ENCODE measurements at places on chromosomes 13 and 19. TPM values are rescaled to one million over a fixed set of nuclear protein-coding genes. Genes with fewer than 3 reads are reported as not detected.

DNA sequence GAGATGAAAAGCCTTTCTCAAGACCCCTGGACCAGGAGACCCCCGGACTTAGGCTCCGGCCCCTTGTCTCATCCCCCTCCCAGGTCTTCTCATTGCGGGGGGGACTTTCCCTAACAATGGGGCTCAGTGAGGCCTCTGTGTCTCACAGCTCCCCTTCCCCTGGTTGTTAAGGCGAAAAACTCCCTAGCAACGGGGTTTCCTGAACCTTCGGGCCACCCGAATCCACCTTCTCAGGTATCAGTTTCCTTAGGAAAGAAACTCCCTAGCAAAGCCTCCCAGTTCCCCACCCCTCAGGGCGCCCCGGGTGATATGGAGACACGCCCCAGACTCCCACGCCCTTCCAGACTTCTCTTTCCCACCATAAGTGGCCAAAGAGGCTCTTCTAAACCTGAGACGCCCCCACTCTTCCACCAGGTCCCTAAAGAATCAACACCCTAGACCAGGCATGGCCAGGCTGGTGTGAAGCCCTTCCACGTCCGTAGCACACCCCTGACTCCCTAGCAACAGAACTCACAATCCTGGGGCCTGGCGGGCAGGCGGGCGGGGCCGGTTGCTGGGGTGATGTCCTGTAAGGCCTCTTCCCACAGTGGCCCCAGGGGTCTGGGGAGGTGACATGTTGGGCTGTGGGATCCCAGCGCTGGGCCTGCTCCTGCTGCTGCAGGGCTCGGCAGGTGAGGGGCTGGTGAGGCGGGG is at the start of gene TMEM190:
Gene TMEM190 (plus strand): TSS at position 586 of the 693 bp plus-strand sequence. CDS start 28 bp downstream, at position 614.
- DNase-seq, result no peak

- no peak for DNase-seq
These were observed 87.6 kb upstream of the MLNR start for GRCh38 chr13:49132479-49133002.

DNA sequence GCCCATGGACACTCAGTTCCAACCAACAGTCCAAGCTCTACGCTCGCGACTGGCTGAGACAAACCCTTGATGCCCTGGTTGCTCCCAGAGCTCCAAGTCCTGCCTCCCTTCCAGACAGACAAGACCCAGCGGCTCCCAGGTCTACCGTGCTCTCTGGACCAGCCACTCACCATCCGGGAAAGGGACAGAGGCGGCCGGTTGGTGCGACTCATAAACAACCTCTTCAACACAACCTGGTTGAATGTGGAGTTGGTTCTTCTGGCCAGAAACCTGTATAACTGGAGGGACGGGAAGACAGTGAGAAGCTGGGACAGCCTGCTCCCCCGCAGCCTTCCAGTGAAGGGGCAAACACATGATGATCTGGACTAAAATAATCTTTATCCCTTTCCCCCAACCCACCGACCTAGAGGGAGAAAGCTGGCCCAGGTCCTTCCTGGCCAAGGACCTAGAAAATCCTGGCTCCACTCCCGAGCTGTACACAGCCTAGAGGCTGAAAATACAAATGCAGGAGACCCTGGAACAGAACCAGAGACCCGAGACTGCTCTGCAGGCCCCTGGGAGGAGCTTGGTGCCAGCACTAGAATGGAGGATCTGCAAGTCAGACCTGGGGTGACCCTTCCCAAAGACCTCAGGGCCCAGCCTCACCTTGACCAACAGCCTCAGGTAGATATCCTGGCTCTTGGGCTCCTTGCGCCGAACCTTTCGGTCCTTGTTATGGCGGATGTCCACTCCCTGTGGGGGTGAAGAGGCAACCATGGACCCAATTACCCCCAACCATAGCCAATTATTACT is 1.6 kb downstream of the RPL18 start:
- DNase-seq, result peak; percentile 68

DNA sequence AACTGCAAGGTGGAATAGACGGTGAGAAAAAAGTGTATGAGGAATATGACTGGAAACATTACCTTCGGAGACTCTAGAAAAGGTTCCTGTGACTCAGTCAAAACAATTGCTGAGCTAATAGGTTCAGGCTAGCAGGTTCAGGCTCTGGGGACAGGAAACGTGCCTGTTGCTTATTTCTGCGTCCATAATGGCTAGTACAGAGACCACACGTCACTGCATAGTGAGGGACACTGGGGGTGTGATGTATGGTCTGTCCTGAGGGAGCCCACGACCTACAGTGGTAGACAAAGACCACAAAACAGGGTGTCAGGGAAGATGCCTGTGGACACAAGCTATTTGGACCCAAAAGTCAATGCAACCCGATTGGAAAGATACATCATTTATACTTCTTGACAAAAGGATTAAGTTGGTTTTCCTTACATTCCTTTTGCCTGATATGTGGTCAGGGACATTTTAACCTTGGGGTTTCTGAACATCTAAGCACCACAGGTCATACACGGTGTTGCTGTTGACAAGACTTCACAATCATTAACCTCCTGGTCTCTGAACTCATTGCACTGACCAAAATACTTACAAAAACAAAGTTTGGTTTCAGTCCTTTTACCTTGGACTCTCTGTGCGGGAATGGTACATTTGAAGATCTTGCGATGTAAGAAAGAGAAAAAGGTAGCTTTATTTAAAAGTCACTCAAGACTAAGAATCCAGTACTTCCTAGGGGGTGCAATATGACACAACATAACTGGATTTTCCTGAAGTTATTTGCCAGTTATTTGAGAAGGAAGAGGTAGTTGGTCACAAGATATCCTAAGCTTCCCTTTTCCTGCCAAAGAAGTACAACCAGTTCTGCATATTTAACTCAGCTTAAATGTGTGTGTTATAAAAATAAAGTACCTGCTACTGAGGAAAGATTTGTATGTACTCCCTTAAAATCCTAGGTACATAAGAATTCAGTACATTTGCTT is 20.0 kb downstream of the CRYL1 start:
- DNase-seq, result no peak

DNA sequence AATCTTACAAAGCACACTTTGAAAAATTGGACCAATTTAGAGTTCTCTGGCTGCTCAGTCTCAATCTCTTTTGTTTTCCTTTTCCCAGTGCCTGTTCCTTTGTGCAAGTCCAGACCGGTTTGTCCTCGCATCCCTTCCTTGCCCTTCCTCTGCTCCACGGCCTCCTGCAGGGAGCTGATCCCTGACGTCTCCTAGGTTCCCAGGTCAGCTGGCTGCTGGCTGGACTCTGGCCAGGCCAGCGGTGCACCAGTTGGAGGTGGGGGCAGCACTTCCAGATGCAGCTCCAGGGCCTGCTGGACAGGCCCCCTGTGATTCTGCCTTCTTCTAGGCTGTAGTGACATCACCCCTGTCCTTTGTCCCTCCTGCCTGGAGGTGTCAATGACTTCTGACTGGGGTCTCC is 44.0 kb upstream of the KPNA3 start:
- DNase-seq, result no peak

GRCh38 chr13:36102721-36103120 is 28.5 kb downstream of the DCLK1 start:
- DNase-seq, result no peak

Gene CRB3
- total RNA-seq, result 0.72 TPM

- peak; percentile 60 for DNase-seq
These were observed 575 bp downstream of the CARM1 start for GRCh38 chr19:10871711-10872545.

Gene NAPSA
- 0.14 TPM for total RNA-seq

- peak; percentile 15 for DNase-seq
These were observed at the start of gene ITGBL1 for GRCh38 chr13:101452519-101453485. ITGBL1 (plus strand) TSS chr13:101452675; CDS start chr13:101452834, 159 bp downstream.

DNA sequence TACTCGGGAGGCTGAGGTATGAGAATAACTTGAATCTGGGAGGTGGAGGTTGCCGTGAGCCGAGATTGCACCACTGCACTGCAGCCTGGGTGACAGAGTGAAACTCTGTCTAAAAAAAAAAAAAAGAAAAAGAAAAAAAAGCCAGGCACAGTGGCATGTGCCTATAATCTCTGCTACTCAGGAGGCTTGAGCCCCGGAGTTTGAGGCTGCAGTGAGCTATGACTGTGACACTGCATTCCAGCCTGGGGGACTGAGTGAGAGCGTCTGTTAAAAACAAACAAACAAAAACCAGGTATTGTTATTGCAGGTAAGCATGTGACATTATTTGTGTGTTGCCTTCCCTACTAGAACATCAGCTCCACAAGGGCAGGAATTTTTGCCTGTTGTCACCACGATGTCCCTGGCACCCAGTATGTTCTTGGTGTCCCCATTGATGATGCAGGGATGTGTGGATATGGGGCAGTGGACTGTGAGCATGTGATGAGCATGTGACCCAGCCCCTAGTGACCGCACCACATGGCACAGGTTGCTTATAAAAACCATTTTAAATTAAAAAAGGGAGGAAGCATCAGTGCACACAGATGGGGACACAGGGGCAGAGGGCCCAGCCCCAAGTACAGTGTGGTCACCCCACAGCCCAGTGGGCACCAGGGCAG is 1.6 kb upstream of the KANK2 start:
- no peak for DNase-seq

DNA sequence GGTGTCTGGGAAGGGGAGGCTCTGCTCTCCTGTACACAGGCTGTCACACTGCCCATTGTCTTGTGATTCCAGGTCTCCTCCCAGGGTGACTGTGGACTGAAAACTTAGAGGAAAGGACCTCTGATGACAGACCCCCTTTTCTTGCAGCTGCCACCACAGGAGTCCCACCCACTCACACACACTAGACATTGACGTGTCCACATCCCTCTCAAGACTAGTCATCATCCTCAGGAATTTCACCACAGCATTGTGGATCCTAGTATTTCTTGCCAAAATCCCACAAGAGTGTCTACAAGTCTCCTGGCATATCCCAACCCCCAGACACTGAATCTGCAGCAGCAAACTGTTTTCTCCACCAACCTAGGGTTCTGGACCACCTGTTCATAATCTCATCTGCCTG is 5.3 kb downstream of the ZNF85 start:
- no peak for DNase-seq

Gene KCNRG
- total RNA-seq, result 0.14 TPM

DNA sequence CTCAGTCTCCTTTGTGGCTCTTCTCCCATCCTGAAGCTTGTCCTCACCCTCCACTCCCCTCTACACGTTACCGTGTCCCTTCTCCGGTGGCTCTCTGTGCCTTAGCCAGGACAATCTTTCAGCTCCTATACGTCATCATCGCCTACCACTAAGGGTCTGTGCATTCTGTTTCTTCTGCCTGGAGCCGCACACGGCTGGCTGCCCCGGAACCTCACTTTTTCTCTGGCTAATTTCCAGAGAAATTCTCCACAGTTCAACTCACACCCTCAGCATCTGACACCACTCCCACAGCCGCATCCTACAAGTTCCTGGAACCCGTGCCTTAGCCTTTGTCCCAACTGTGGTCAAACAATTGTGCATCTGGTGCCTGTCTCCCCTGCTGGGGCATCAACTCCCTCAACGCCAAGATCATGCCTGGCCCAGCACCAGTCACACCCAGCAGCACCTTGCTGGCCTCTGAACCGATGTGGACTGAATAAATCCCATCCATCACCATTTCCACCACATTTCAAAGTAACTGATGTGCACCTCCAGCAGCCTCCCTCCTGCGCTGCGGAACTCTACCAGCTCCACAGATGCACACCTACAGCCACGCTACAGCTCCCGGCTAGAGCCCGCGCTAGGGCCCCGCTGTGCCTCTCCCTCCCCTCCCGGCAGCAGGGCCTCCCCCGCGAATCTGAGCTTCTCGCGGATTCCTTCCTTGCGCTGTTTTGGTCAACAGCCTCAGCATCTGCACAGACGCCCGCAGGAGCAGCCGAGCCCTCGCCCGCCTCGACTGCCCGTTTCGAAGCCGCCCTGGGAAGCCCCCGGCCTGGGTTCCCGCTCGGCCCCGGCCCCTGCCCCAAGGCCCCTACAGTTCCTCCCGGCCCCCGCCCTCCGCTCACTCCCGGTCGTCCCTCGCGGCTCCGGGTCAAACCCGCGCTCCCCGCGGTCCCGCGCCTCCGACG is 689 bp downstream of the DCUN1D2 start:
- DNase-seq, result peak; percentile 63

GRCh38 chr19:33363476-33363875 is 10.0 kb upstream of the CEBPG start:
- DNase-seq, result no peak

- no peak for DNase-seq
These were observed 368.9 kb downstream of the COG6 start for GRCh38 chr13:40024204-40024966.

DNA sequence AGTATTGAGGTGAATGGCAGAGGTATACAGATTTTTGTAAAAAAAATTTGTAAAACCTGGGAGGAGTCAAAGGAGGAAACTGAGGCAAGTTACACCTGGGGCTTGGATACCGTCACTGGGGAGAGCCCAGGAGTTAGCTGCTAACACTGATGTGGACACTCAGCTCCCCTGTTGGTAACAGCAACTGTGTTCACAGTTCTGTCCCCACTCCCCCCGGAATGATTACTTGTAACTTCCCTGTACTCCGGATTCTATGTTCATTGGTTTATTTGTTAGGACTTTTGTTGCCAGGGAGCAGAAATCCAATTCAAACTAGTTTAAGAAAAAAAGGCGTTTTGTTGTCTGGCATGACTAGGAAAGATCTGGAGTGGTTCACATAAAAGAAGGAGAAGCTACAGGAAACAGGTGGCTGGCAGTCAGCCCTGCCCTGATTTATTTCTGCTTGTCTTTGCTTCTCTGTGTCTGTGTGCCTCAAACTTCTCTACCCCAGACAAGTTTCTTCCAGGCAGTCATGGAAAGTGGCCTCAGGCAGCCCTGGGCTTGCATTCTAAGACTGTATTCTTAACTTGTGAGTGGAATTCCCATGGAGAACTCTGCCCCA is 2.3 kb upstream of the GPR12 start:
- no peak for DNase-seq

DNA sequence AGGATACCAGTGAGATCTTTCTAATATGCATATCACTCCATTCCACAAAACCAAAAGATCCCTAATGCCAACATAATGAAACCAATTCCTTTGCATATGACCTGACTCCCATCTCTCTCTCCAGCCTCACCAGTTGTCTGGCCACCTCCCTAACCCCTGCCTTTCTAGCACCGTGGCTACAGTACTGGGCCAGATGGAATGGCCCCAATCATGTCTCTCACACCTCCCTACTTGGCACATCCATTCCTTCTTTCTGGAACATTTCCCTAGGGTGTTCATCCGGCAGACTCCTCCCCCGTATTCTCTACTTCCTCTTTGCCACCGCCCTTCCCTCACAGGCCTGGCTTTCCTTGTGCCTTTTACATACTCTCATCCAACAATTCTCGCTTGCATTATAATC is 62.0 kb downstream of the GPALPP1 start:
- no peak for DNase-seq

GRCh38 chr19:16554776-16555175 is 12.5 kb upstream of the CHERP start:
- no peak for DNase-seq

GRCh38 chr19:54389553-54389952 is 24.8 kb upstream of the LAIR1 start:
- DNase-seq, result no peak

- DNase-seq, result peak; percentile 98
These were observed 3.3 kb upstream of the RPL36 start for GRCh38 chr19:5686647-5687359.

Gene POU4F1
- total RNA-seq, result not detected
